Ammon's horn (tissue), 1 donor: ENCODE measurements at places on chromosomes 11 and 22.

GRCh38 chr11:60912223-60912850 lies 1.6 kb upstream of the TMEM109 start:
- DNase-seq, result no peak

DNA sequence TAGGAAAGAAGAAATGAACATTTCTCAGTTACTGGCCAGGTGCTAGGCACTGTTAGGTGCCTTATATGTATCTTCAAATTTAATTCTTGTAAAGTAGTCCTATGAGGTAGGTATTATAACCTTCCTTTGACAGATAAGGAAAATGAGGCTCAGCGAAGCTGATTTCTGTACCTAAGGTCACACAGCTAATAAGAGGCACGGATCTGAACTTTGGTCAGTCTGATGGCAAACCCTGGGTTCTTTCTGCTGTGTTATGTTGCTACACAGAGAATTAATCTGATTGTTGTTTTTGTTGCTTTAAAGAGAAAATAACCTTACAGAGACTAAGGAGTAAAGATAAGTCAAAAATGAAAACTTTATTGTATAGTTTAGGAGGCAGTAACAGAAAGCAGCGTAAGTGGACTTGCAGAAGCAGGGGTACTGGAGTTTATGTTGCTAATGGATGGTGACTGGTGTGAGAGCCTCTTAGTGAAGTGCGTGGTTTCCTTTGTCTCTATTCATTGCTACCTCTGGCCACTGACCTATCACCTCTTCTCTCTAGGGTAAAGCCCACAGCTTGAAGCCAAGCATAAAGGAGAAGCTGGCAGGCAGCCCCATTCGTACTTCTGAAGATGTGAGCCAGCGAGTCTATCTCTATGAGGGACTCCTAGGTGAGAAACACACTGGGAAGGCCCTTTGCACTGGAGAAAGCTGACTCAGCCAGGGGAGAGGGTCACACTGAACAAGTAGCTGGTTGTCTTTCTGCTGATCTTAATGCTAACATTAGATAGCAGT lies 38.3 kb downstream of the MADD start:
- no peak for DNase-seq

GRCh38 chr11:118277312-118277711 lies 13.2 kb upstream of the MPZL2 start:
- DNase-seq, result no peak

DNA sequence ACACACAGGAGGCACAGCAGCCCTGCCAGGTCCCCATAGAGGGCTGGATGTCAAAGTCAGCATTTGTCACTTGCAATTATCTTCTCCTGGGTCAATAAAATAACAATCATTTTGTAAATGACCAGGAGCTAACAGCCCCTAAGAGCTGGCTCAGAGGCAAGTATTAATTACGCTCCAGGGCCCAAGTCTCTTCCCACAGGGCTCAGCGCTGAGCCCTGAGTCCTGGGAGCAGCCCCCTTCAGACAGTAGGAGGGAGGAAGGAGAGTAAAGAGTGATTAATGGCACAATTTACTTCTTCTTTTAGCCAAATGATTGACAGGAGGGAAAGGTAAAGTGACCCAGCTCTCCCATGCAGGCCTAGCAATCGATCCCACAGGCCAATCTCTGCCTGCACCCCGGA lies 99.0 kb upstream of the DRD2 start:
- no peak for DNase-seq

- no peak for DNase-seq
Observed at GRCh38 chr11:131467645-131468394, 97.4 kb downstream of the NTM start.
